ENCODE measurements at places on chromosomes 1 and 21.

GRCh38 chr1:163730411-163730821 is 408.7 kb downstream of the NUF2 start:
- no peak for DNase-seq

DNA sequence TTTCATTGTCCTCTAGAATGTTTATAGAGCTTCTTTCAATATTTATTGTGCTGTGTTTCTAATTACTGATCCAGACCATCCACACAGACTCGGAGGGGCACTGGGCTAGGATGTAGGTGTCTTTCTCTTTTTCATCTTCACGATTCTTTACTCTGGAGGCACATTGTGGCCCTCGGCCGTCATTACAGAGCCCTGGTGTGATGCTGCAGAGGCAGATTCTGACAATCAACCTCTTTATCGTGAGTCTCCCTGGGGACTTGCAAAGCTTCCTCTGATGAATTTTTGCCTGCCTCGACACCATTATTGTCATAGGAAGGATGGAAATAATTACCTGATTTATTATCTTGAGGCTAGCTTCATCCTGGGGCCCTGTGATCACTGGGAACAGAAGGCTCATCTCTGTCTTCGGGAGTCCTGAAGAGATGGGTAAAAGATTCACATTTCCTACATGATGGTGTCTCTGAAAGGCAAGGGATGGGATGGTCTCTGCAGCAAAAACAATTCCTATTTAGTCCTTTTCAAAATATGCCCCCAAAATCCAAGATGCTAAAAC is 89.4 kb downstream of the SEC16B start:
- DNase-seq = no peak

GRCh38 chr1:69502991-69503390 is 64.7 kb upstream of the LRRC7 start:
- no peak for DNase-seq

DNA sequence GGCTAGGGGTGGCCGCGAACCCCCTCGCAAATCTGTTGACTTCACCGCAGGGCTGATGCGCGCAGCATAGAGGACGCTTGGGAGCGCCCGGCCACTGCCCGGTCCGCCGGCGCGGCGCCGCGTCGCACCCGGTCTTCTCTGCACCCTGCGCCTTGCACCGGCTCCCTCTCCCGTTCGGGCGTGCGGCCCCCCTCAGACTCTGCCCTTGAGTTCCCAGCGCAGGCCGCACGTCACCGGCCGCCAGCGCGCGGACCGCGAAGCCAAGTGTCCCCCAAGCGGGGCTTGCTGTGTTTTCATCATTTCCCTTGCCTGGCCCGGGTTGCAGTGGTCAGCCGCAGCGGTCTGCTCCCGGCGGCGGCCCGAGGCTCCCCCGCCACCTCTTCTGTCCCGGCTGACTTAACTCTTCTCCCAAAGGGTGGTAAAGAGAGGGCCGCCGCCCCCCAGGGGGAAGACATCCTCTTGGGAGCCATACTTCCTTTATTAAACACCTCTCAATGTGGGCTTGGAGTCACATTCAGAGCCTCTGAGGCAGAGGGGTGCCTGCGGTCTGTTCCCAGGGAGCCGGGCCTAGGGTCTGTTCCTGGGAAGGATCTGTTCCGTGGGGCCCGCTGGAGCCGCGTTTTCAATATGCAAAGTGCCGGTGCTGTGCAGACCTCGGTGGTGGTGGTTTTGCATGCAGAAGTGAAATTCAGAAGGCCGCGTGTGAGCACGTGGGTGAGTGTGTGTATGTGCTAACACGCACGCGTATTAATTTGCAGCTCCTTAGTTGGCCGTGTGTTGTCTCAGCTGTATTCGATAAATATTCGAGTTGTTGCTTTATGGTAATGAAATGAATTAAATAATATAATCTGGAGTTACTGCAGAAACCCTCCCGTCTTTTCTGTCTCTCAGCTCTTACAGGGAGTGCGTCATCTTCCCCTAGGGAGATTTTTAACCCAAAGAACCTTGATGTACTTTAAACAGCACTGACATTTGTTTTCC is 17.6 kb downstream of the PBX1 start:
- DNase-seq = no peak

GRCh38 chr1:36076979-36077573 is 6.8 kb upstream of the TEKT2 start:
- DNase-seq = no peak

- no peak for DNase-seq
Measured at GRCh38 chr1:171188388-171189266, 3.5 kb downstream of the FMO2 start.

- DNase-seq = no peak
Measured at GRCh38 chr1:212512816-212513559, 80.3 kb downstream of the NENF start.

GRCh38 chr1:234601301-234602017 is 8.5 kb downstream of the IRF2BP2 start:
- no peak for DNase-seq

GRCh38 chr1:24155011-24155782 is 12.3 kb upstream of the IL22RA1 start:
- no peak for DNase-seq

DNA sequence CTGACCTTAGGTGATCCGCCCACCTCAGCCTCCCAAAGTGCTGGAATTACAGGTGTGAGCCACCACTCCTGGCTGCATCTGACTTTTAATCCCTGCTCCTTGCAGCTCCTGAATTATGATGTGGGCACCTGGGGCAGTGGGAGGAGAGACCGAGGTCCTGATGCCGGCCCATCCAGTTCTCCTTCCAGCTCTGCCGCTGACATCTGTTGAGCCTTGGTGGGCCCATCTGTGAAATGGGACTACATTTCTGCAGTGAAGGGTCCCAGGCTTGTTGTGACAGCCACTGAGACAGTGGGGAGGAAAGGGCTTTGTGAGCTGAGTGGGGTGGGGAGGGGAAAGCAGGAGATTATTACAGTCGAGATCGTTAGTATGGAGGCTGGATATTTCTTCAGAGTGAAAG is 11.8 kb downstream of the PLA2G2F start:
- DNase-seq = no peak

GRCh38 chr1:154820646-154821045 is 49.4 kb downstream of the KCNN3 start:
- no peak for DNase-seq

- no peak for DNase-seq
Measured at GRCh38 chr1:30388386-30388785, 335.0 kb downstream of the MATN1 start.

DNA sequence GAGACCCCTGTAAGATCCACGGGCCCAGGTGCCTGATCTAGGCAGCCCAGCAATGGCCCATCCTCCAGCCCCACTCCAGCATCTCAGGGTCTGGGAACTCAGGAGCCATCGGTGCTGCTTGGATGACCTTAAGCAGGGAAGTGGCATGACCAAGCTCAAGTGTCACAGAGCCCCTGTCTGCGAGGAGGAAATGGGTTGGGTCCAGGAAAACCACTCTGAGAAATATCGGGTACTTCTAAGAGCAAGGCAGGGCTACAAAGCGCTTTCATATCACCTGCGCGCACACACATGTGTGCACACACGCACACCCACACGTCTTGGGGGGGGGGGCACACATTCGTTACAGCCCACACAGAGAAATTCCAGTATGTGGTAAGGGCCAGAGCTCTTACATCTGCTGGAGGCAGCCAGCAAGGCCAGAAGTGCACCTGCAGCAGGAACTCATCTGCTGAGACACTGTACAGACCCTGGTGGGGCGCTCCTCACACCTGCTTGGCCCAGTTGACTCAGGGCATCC is 32.6 kb upstream of the SPOCD1 start:
- DNase-seq = no peak

- DNase-seq = no peak
Measured at GRCh38 chr1:117142200-117142599, 20.7 kb upstream of the TRIM45 start.
